Glomerular endothelial cell (primary cell): ENCODE measurements at places on chromosomes 6 and 20. TPM values are rescaled to one million over a fixed set of nuclear protein-coding genes. Genes with fewer than 3 reads are reported as not detected.

DNA sequence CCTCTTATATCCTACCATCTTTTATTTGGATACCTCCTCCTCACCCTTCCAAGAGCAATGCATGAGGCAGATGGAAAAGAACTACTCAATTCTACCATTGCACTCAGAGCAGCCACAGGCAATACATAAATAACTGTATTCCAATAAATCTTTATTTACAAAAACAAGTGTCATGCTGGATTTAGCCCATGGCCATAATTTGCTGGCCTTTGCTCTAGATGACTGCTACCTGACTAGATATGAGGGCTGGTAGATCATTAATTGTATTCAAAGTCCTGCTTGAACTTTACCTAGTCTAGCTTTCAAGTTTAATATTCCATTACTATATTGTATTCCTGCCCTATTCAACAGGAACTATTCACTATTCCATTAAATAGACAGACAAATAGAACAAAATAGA is 37.1 kb downstream of the AFG1L start:
- no peak for DNase-seq

- no peak for DNase-seq
Measured at GRCh38 chr20:44959082-44959637, 1.0 kb downstream of the TOMM34 start.

DNA sequence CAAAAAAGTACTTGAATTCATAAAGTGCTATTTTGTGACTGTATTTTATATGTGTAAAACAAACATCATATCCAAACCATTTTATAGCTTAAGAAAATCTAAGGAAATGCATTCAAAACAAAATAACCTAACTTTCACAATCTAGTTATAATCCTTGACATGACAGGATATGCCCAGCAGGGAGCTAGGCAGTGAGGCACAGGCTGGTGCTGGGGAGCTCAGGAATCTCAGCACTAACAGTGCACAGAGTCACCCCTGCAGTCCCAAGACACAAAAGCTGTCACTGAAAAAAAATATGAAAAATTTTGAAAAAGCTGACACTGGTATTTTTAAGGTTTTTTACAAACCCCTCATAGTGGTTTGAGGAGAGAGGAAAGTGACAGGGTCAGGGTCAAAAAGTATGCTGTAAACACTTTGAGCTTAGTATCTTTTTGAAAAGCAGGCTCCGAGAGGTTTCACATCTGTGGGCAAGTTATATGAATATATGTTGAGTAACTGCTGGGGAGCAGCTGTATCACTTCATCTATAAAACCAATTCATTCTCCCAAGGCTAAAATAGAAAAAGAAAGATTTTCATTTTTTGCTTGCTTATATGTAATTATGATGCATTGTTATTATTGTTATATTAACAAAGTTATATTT is 24.1 kb downstream of the LGSN start:
- no peak for DNase-seq

- no peak for DNase-seq
Measured at GRCh38 chr6:137541534-137542063, 47.4 kb upstream of the OLIG3 start.

Gene MED20
- total RNA-seq: 22.0 and 22.6 TPM in 2 replicates
